ENCODE measurements at places on chromosomes 12 and 14.

- DNase-seq, result peak; percentile 39
Measured at GRCh38 chr12:40622246-40622838, 69.9 kb upstream of the CNTN1 start.

DNA sequence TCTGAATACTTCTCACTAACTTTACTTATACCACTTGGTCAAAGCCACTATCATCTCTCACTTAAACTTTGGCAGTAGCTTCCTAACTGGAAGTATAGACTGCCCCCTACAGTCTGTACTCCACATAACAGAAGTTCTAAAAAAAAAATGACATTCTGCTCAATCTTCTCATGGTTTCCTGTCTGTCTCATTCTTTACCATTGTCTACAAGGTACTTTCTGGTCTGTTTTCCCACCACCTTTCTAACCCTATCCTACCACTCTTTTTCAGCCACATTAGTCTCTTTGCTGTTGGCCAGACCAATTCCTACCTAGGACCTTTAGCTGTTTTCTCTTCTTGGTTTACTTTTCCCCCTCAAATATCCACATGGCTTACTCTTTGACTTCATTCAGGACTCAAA is 14.7 kb downstream of the CPSF6 start:
- peak; percentile 70 for DNase-seq

DNA sequence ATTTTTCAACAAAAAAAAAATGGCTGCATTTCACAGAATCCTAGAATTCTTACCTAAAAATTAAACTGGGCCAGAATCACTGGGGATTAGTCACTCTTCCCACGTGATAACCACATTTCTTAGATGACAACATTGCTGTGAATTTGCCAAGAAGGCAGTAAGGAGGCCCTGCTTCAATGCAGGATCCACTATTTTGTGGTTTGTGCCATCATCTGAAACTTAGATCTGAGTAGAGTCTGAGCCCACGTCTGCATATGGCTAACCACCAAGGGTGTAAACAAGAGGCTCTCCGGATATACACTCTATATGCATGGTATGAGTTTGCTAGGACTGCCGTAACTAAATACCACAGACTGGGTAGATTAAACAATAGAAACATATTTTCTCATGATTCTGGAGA is 24.4 kb upstream of the TBX5 start:
- DNase-seq, result no peak

DNA sequence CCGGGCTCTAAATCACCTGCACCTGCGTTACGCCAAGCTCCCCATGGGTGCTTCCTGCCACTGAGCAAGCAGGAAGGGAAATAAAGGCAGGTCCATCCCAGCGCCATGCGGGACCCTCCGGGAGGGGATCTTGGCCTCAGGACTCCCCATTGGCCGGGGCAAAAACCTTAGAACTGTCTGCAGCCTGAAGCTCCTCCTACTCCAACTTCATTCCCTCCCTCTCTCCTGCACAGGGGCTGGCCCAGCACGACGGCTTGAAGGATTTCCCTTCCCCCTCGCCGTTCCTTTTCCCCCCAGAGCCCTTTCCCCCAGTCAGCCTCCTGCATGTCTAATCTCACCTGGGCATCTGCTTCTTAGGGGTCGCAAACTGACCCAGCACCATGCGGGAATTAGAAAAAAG is 137.2 kb upstream of the NCOR2 start:
- no peak for DNase-seq

DNA sequence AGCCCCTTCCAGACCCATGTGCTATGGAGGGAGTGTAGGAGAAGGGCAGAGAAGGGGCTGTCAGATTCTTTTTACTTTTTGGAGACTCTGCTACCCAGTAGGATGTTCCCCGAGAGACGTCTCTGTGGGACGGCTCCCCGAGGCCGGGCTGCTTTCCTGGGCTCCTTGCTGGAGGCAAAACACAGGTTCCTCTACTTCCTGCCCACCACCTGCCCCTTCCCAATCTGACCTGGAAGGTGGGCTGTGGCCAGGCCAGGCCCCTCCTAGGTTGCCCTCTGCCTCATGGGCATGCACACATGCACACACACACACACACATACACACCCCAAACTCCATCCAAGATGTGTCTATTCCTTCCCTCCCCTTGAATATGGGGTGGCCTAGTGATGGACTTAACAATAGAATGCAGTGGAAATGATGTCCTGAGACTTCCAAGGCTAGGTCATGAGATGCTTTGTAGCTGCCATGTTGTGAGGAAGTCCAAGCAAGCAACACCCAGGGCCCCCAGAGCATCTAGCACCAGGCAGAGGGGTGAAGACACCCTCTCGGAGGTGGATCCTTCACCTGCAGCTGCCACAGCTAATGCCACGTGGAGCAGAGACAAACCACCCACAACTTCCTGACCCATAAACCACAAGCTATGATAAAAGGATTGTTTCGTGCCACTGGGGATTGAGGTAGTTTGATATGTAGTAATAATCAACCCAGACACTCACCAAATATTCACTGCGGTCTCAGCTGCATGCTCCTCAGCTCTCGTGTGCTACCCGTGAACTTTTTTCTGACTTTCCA is 1.6 kb upstream of the ASB2 start:
- DNase-seq, result peak; percentile 71

DNA sequence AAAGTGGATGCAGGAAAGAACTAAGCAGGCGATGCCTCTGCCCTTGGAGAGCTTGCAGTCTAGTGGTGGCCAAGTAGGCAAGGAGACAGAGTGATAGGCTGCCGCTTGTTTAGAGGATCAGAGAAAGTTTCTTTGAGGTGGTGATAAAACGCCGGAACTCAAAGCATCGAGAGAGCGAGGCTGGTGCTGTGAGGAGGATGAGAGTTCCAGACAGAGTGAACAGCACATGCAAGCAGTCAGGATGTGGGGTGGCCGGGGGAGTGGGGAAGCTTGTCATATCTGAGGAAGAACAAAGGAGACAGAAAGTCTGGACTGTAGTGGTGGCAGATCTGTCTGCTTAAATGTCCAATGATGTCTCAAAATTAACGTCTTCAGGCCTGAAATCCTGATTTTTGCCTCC is 319.7 kb downstream of the SNAPC1 start:
- no peak for DNase-seq

- DNase-seq, result peak; percentile 45
Measured at GRCh38 chr14:100341301-100342031, 18.3 kb downstream of the SLC25A47 start.

- DNase-seq, result no peak
Measured at GRCh38 chr14:52048641-52049204, 20.1 kb downstream of the NID2 start.

- no peak for DNase-seq
Measured at GRCh38 chr12:91332302-91332701, 149.7 kb upstream of the DCN start.

GRCh38 chr12:118136559-118137003 is 657 bp downstream of the PEBP1 start:
- DNase-seq, result no peak

GRCh38 chr12:110613071-110613770 is 708 bp upstream of the TCTN1 start:
- DNase-seq, result no peak

GRCh38 chr12:48352157-48352760 is 1.5 kb upstream of the ZNF641 start:
- DNase-seq, result no peak

GRCh38 chr12:109393437-109394345 is 46.0 kb downstream of the MYO1H start:
- peak; percentile 21 for DNase-seq

- no peak for DNase-seq
Measured at GRCh38 chr12:12582193-12582881, 19.7 kb upstream of the DUSP16 start.

- DNase-seq, result no peak
Measured at GRCh38 chr14:101001311-101002069, 98.0 kb upstream of the RTL1 start.

- no peak for DNase-seq
Measured at GRCh38 chr14:95021588-95021987, 135.7 kb downstream of the DICER1 start.

DNA sequence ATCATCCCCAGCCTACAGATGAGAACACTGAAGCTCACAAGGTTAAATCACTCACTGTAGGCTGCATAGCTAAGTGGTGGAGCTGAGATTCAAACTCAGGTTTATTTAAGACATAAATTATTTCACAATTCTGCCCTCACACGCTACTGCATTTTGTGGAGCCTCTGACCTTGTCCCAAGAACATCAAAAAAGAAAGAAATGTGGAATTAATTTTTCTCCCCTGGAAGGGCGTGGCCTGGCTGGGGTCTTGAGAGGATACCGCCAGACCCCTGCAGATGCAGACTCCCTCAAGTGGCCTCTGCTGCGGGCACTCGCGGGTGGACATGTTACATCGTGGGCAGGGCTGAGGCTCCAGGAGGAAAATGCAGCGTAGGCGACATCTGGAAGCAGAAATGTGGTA is 40.6 kb downstream of the LTBP2 start:
- no peak for DNase-seq

GRCh38 chr14:99955826-99956455 is 109.3 kb upstream of the EVL start:
- DNase-seq, result no peak

GRCh38 chr12:22348208-22348607 is 13.7 kb upstream of the ST8SIA1 start:
- DNase-seq, result no peak

GRCh38 chr12:9364224-9365176 is 156.3 kb upstream of the PZP start:
- DNase-seq, result no peak

DNA sequence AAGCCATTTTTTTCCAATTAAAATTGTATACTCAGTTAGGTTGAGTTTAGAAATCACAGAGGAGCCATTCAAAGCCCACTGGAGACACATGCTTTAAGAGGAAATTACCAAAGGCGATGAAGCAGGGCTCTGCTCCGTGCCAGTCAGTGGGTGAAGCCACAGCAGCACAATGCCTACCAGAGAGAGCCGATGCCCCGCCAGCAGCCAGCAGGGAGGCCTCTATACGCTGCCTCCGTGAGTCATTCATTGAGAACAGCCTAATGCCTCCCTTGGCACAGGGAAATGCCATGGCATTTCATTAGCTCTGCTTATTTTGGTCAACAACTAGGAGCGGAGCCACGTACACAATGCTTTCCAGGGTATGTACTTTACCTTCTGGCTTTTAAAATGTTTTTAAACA is 197.8 kb upstream of the FRMD6 start:
- DNase-seq, result no peak

DNA sequence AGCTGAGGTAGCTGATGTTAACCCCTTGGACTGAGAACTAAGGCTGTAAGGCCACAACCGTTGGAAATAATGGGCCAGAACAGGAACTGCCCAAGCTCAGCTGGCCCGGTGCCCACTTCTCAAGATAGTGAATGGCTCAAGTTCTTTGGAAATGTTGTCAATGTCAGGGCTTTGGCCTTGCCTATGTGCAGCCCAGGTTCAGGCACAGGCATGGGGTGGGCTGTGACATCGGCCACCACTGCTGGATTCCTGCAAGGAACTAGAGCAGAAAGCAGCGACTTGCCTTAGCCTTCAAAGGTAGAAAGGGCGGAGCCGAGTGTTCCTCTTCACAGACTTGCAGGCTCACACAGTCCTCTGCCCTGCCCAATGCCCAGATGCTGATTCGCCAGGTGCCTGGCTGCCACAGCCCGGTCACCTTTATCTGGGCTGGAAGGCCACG is 291.2 kb downstream of the ZFP36L1 start:
- peak; percentile 28 for DNase-seq

DNA sequence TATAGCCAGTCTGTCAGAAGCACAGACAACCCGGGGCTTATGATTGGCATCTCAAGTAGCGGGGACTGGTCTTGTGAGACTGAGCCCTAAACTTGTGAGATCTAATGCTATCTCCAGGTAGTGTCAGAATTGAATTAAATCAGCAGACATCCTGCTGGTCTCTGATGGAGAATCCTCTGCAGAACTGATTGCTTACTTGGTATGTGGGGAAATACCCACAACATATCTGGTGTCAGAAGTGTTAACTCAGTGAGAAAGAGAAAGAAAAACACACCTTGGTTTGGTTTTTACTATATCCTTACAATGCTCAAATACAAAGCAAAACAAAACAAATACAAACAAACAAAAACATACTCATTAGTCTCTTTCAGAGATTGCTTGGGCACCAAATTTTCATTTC is 10.0 kb downstream of the SEL1L start:
- DNase-seq, result no peak

GRCh38 chr14:84375235-84375634 is 1154.7 kb upstream of the FLRT2 start:
- DNase-seq, result no peak

DNA sequence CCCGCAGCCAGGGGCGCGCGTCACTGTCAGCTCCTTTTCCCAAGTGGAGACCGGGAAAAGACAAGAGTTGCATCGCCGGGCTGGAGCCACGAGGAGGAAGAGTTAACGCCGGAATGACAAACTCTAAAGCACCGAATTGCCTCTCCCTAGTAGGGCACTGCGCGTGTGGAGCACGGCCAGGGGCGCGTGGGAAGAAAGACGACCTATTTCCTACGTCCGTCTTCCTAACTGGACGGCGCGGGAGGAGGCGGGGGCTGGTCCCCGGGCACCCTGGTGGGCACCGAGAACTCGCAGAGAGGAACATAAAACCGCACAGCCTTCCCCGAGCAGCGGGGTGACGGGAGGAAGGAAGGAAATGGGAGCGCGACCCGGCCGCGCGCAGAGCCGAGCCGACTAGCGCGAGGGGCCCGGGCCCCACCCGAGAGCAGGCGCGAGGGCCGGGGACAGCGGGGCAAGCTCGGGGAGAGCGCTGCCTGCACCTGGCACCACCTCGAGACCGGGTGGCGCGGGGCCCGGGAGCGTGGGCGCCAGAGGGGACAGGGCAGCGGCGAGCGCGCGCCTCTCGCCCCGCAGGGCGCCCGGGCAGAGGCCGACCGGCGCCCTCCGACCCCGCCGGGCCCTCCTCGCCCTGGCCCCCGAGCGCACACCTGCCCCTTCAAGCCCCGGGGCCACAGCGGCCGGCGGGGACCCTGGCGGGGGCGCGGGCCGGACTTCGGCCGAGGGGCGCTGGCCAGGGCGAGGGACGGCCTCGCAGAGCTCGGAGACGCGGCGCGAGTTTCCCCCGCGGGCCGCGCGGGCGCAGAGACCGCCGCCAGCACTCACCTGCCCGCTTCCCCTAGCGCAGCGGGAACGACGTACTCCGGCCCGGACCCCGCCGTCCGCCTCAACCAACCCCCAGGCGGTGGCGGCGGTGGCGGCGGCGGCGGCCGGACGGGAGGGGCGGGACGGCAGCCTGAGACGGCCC is at the start of gene SETD3:
Gene SETD3 (minus strand): TSS at position 954 of the 964 bp plus-strand sequence. CDS start 15,054 bp downstream, outside the sequence.
- DNase-seq, result no peak

GRCh38 chr12:3319723-3320492 is 171.1 kb upstream of the PRMT8 start:
- DNase-seq, result no peak

DNA sequence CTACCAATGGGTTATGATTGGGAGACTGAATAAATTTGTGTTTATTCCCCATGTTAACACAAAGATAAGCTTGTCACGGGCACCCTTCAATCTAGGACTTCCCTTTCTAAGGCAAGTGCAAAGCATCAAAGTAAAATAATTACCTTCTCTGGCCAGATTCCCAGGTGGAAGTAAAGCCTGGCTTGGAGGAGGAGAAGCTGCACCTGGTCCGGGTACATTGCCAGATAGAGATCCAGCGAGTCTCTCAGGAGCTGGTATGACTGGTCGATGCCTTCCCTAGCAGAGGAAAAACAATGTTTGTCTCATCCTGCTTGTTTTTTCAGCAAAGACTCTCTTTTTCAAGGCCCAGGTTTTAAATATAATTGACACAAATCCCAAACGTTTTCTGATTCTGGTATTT is 24.9 kb downstream of the FBXO21 start:
- DNase-seq, result no peak

GRCh38 chr12:6364044-6364374 is 11.4 kb downstream of the SCNN1A start:
- DNase-seq, result no peak

Measured in thymus (tissue), 14 donors.